ENCODE measurements at places on chromosomes 3 and 15.

- DNase-seq: no peak
Observed at GRCh38 chr15:79366691-79367090, 55.8 kb downstream of the TMED3 start.

GRCh38 chr3:61452535-61453090 is 108.8 kb upstream of the PTPRG start:
- peak; percentile 88 for DNase-seq

- no peak for DNase-seq
Observed at GRCh38 chr3:151568184-151568583, 107.3 kb upstream of the IGSF10 start.

- DNase-seq: no peak
Observed at GRCh38 chr15:63727542-63727941, 106.2 kb downstream of the HERC1 start.

GRCh38 chr15:59994888-59995557 is 9.1 kb upstream of the FOXB1 start:
- DNase-seq: no peak

DNA sequence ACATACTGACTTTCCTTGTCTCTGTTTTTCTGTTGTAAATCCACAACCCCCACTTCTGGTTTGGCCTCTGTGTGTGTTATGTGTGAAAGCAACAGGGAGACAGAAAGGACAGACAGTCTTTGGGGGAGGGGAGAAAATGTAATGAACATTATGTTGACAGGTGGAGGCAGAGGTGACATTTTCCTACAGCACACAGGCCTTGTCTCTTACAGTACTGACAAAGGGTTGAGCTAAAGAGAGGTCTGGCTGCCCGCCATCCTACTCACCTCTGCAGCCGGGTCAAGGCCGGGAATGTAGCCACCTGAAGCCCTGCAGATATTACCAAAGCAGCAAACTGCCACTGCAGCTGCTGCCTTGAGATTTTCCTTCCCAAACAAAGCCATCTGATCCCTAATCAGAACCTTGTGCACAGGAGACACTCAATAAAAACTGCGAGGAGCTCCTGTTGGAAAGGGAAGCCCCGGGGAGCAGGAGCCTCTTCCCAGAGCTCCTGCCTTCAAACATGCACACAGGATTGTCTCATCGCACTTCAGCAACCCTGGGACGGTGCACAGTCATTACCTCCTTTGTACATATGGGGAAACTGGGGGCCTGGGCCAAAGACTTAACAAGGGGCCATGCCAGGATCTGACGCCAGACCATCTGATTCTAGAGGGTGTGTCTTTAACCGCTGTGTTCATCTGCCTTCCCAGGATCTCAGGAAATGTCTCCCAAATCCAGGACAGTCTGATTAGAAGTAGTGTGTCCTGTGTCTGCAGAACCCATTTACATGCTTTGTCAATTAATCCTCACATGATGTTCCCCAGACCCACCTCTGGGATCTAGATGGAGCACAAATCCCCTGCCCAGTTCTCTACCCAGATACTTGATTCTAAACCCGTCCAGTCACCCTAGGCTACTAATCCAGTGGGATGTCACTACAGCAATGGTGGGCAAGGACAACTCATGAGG is 14.2 kb downstream of the MYO5C start:
- DNase-seq: no peak

GRCh38 chr3:120498556-120499346 is 48.0 kb upstream of the FSTL1 start:
- DNase-seq: peak; percentile 88

GRCh38 chr15:34209421-34210282 is at the start of gene KATNBL1:
Gene KATNBL1, minus strand, starts transcription at chr15:34210096. Its CDS starts 46,420 bp downstream, at chr15:34163676.
- DNase-seq: peak; percentile 79

- DNase-seq: no peak
Observed at GRCh38 chr15:95565690-95566089, 764.8 kb upstream of the NR2F2 start.

DNA sequence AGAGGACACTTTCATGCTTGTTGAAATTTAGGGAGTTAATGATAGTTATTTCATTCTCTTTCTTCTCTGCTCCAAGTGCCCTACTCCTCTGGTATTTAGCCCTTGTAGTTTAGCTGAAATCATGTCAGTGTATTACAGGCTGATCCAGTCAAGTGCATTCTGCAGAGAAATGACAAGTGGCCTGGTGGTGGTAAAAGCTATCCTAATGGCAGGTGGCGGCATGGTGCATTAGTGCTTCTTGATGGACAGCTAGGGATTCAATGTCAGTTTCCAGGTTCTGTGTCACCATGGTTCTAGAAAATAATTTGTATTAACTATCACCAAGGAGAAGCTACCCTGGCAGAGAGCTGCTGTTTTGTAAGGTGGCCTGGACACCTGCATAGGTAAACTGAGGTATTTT is 90.0 kb upstream of the BNIP2 start:
- DNase-seq: no peak

- peak; percentile 50 for DNase-seq
Observed at GRCh38 chr15:34682674-34683073, 72.1 kb downstream of the GJD2 start.

GRCh38 chr15:39934397-39935071 is 619 bp downstream of the EIF2AK4 start:
- DNase-seq: no peak

- DNase-seq: no peak
Observed at GRCh38 chr3:53571264-53571663, 76.9 kb downstream of the CACNA1D start.

DNA sequence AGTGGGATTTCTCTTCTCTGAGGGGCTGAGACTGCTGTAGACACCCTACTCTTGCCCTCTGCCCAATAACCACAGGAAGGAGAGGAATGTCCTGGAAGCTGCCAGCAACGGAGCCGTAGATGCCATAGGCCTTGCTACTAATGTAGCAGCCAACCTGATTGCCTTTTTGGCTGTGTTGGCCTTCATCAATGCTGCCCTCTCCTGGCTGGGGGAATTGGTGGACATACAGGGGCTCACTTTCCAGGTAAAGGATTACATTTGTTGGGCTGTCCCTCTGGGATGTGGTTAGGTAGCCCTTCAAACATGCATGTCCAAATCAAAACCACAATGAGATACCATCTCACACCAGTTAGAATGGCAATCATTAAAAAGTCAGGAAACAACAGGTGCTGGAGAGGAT is 16.1 kb downstream of the SLC28A2 start:
- no peak for DNase-seq

- DNase-seq: no peak
Observed at GRCh38 chr15:58016581-58017175, 48.8 kb downstream of the ALDH1A2 start.

GRCh38 chr15:55226127-55226526 is 29.4 kb upstream of the RSL24D1 start:
- no peak for DNase-seq

DNA sequence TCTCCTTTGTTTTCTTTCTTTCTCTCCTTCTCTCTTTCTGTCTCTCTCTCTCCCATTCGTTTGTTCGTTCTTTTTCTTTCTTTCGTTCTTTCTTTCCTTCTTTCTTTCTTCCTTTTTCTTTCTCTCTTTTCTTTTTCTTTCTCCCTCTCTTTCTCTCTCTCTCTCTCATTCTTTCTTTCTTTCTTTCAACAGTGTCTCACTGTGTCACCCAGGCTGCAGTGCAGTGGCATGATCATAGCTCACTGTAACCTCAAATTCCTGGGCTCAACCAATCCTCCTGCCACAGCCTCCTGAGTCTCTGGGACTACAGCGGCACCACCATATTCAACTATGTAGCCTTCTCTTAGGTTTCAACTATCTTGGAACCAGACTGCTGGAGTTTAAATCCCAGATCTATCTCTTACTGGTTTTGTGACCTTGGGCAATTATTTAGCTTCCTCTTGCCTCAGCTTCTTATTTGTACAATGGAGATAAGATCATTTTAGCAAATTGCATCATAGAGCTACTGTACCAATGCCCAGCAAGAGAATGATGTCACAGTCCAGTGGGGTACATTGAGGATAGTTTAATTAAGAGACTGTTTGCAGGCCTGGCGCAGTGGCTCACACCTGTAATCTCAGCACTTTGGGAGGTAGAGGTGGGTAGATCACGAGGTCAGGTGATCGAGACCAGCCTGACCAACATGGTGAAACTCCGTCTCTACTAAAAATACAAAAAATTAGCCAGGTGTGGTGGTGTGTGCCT is 27.3 kb upstream of the PARL start:
- DNase-seq: no peak

- no peak for DNase-seq
Observed at GRCh38 chr15:62465173-62465572, 300.1 kb upstream of the C2CD4B start.

Data from HS-27A (cell line).